GM19239 (cell line): ENCODE measurements at places on chromosomes 2 and 18.

GRCh38 chr2:57497489-57498096 lies 549.0 kb upstream of the VRK2 start:
- peak; percentile 2 for DNase-seq

- no peak for DNase-seq
Measured at GRCh38 chr2:121888189-121888557, 132.7 kb downstream of the TSN start.

- no peak for DNase-seq
Measured at GRCh38 chr2:140862181-140862580, 1268.6 kb downstream of the LRP1B start.

DNA sequence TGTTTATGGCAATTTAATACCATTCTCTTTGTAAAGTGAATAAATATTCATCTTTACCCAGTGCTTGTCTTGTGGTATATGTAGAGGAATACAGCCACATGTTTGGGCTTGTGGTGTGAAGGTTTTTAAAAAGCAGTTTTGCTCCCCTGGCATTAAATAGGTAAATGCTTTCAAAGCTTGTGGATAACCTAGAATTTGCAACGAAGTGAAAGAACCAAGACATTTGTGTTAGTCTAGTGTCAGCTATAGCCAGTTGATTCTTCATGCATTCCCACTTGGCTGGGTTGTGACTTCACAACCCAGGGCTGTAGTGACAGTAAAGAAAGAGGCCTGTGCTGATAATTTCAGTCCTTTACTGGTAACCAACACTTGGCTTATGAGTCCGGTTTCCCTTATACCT lies 32.9 kb upstream of the TOGARAM2 start:
- DNase-seq, result no peak

DNA sequence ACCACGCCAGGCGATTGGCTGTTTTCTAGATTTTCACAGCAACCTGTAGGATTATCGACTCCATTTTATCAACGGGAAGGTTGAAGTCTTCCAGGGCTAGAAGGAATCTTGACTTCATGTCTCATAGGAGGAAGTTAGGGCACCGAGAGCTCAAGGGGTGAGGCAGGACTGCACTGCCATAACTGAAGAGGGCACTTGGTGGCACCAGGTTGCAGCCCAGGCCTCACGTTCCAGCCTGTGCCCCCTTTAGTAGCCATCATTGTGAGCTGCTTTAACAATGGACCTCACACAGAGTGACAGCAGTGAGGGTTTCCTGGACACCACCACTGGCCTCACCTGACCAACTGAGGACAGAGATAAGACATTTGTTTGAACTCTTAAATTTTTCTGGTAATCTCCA lies 22.9 kb upstream of the RPL37A start:
- DNase-seq, result no peak

- no peak for DNase-seq
Measured at GRCh38 chr18:31634331-31634713, 42.6 kb downstream of the TTR start.

- DNase-seq, result peak; percentile 78
Measured at GRCh38 chr2:238107525-238108422, 7.6 kb downstream of the ESPNL start.

GRCh38 chr2:199570934-199571333 lies 113.2 kb upstream of the SATB2 start:
- DNase-seq, result no peak

GRCh38 chr2:189613077-189613636 lies 32.6 kb upstream of the SLC40A1 start:
- DNase-seq, result no peak

- DNase-seq, result no peak
Measured at GRCh38 chr2:29114586-29114945, 649 bp upstream of the CLIP4 start.

- no peak for DNase-seq
Measured at GRCh38 chr18:11982981-11983380, 1.7 kb downstream of the IMPA2 start.

DNA sequence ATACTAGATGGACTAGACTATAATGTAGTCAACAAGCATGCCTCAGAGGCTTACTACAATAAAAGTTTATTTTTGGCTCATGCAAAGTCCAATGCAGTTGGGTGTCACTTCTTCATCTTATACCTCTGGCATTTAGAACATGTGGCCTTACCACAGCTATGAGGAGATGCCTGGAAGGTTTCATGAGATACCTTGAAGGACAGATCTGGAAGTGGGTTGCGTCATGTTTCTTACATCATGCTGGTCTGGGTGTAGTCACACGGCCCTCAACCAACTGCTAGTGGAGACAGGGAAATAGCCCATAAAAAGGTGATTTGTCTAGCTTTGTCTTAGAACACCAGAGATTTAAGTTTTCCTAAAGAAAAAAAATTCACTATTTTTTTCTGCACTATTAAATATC lies 91.7 kb upstream of the MMADHC start:
- DNase-seq, result no peak
